Stimulated activated CD8-positive, alpha-beta memory T cell treated with anti-CD3 and anti-CD28 coated beads, Interleukin-4, amount 100 ng/mL, for 24 hours (primary cell): ENCODE measurements at places on chromosomes 5 and 9.

DNA sequence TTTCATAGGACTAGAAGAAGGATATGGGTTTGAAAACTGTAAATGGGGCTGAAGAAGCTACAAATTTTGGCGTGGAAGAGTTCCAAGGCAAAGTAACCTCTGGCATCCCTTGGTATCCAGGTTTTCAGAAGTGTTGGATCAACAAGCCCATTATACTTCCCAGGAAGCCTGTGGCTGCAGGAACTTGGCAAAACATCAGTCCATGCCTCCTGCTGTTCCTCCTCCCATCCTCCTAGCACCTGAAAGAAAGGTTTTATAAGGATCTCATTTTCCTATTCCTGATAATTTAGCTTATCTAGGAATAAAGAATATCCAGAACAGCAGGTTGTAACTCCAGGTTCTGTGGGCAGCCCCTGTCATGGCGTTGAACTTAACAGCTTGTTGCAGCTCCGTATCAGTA is 72.5 kb upstream of the LPAR1 start:
- DNase-seq = no peak

DNA sequence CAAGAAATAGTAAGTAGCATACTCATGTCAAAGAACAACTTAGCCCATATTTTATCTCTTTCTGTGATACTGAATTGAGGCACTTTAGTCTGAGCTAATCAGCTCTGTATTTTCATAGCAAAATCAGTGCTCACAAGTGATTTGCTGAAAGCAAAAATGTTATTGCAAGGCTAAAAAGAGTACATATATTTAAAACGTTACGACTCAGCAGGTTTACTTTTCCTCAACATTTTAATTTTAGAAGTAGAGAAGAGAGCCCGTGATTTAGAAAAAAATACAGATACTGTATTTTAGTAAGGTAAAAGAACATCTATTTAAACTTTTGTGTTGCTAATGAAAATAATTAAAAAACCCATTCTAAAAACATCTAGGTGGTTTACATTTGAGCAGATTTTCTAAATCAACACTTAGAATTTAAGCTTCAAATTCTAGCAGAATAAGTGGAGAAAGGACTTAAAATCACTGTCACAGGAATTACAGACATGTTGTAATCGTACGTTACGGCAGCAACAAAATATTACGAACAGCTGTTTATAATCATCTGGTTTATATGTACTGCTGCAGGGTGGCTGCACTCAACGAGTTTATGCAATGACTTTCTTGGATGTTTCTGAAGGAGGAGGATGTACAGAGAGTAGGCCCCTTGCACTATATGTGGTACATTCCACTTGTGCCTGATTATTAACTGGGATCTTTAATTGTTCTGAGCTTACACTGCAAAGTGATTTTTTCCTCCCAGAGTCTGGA is 20.1 kb downstream of the SREK1 start:
- DNase-seq = no peak

- no peak for DNase-seq
These were observed 131.7 kb upstream of the GDNF start for GRCh38 chr5:37971483-37972024.

DNA sequence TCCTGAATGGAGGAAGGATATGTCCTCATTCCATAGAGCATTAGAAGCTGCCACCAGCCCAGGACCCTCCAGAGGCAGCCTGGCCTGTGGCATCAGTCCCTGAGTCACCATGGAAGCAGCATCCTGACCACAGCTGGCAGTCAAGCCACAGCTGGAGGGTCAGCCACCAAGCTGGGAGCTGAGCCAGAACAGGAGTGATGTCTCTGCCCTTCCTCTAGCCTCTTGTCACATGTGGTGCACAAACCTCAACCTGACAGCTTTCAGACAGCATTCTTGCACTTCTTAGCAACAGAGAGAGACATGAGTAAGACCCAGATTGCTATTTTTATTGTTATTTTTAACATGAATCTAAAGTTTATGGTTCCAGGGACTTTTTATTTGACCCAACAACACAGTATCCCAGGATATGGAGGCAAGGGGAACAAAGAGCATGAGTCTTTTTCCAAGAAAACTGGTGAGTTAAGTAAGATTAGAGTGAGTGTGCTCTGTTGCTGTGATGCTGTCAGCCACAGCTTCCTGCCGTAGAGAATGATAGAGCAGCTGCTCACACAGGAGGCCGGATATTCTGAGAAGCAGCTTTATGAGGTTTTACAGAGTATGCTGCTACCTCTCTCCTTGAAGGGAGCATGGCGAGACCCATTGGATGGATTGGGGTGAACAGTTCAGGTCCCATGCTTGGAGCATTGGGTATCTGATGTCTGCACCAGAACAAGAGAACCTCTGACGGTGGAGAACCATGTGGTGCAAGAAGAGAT is 13.0 kb upstream of the CYFIP2 start:
- no peak for DNase-seq

DNA sequence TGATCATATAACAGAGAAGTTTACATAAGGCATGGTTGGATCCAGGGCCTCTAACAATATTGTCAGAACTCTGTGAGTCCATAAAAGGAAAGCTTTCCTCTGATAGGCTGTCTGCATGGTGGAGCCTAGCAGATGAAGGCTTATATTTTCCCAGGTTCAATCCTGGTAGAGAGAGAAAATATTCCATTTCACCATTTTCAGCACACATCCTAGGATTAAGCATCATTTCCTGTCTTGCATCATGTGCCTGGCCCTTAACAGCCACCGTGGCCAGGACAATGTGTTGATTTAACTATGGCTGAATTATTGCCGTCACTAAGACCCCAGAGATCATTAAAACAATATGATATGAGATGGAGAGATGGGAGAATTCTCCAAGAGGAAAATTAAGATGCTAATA is 90.9 kb upstream of the GRIA1 start:
- no peak for DNase-seq

DNA sequence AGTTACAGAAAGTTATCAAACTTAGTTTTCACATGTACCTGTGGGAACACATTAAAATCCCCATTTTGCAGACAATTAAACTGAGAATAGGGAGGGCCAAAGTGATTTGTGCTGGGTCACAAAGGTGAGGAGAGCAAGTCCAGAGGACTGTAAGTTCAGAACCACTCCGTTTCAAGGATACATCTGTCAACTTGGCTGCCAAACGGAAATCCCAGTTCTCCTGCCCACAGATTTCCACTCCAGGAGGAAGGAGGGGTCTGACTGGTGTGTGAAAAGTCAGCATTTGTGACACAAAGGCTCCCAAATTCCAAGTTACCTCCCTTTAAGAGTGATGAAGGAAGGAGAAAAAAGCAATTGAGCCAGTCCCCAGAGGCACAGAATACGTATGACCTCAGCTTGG is 42.3 kb downstream of the PRELID2 start:
- DNase-seq = no peak

- DNase-seq = no peak
These were observed 11.7 kb upstream of the RPS14 start for GRCh38 chr5:150461231-150461630.
